ENCODE measurements at places on chromosomes 13 and 19.
A peak's percentile ranks its signal among the peaks of the same experiment; 100 is the strongest.

GRCh38 chr19:35355791-35356460 lies 2.3 kb upstream of the FFAR3 start:
- DNase-seq, result no peak

- DNase-seq, result no peak
Observed at GRCh38 chr19:2329149-2329478, 630 bp downstream of the SPPL2B start.

DNA sequence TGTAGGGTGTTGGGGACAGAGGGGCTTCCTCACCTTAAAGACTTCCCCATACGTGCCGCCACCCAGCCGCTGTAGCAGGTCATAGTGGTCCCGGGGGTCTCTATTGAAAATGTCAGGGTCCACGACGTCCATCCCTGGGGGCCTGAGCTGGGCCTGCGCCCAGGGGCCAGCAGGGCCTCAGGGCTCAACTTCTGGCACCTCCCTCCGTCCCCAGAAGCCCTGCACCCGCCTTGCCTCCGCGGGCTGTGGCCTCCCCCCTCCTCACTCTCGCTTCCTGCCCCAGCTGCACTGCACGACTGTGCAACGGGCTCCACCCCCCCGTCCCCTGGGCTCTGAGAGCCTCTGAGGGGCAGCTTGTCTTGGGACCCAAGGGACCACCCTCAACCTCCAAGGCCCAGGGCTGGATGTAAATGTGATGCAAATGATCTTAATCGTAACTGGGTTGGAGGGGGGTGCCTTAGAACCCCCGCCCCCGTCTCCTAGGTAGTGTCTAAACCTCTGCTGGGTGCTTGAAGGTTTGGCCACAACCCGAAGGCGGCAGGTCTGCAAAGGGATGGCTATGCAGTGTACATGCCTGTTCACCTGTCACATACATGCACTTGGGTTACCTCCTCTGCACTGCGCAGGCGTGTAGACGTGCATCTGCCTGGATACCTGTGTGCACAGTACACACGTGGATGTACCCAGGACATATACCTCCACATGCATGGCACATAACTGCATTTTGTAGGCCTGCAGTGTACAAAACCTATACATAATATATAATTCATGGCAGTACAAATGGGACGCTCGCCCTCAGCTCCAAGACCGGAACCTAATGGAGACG lies at the start of gene MAP4K1:
Gene MAP4K1, minus strand, starts transcription at position 190 of the 826 bp plus-strand sequence. Its CDS starts 58 bp downstream, at position 132.
- DNase-seq, result no peak

- DNase-seq, result no peak
Observed at GRCh38 chr13:100473087-100473486, 115.5 kb downstream of the GGACT start.

- DNase-seq, result no peak
Observed at GRCh38 chr13:61838568-61838967, 422.9 kb upstream of the PCDH20 start.

DNA sequence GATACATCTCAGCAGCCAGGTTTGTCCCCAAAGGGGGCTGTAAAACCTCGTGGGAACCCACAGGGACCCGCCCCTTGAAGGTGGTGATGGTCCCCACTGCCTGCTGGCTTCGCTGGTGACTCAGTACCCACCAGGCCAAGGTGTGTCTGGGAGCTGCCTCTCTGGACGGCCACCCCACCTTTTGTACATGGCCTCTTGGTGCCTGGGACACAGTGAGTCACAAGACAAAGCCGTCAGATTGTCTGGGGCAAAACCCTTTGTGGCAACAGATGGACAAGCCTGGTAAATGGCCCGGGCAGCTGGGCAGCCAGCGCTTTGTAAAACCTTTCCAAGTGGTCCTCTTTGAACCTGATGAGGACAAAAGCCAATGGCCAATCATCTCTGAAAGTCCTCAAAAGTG lies 27.9 kb upstream of the KLF2 start:
- no peak for DNase-seq

DNA sequence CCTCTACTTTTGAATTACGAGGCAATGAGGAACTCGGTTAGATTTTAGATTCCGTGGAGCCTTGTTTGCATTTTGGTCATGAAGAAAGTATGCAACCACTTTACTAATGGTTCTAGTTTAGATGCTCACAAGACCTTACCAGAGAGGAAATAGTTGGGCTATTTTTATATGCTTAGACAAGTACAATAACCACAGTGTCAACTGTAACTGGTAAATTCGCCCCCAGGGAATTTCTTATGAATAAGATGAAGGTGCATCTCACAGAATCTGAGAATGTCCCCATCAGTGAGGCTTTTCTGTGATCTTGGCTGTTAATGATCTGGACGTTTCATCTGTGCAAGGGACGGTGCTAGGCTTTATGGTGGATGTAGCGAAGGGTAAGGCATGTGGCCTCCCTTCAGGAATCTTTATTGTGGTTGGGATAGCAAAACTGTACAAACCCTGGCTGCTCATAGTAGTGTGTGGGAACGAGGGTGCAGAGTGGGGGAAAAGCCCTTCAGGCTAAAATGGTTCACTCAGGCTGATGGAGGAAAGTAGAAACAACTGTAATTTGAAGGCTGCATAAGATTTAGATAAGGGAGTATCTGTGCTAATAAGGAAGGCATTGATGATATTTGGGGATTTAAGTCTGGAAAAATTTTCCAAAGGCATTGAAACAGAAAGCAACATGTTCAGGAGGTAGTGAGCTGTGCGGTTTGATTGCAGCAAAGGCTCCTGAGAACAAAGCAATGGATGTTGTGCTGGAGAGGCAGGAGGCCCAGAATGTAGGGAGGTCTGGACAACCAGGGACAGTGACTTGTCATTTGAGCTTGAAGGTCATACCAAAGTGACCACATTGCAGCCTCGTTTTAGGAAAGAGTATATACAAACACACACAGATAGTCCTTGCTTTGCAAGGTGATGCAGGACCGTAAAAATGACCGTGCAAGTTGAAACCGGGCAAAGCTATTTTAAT lies 28.4 kb downstream of the UBAC2 start:
- DNase-seq, result peak; percentile 92

DNA sequence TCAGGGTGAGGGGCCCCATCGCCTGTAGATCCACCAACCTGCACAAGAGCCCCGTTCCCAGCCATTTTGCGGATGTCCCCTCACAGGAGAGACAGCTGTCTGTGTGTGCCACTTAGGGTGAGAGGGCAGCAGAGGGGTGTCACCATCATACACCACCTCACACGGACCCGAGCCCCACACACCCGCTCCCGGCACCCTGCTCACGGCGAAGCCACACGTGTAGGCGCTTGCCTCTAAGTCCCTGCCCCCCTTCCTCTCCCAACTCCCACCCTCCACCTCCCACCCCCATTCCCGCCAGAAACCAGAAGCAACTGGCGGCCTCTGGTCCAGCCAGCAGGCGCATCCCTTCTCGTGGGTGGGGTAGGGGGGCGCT lies 4.0 kb upstream of the DPF1 start:
- no peak for DNase-seq

DNA sequence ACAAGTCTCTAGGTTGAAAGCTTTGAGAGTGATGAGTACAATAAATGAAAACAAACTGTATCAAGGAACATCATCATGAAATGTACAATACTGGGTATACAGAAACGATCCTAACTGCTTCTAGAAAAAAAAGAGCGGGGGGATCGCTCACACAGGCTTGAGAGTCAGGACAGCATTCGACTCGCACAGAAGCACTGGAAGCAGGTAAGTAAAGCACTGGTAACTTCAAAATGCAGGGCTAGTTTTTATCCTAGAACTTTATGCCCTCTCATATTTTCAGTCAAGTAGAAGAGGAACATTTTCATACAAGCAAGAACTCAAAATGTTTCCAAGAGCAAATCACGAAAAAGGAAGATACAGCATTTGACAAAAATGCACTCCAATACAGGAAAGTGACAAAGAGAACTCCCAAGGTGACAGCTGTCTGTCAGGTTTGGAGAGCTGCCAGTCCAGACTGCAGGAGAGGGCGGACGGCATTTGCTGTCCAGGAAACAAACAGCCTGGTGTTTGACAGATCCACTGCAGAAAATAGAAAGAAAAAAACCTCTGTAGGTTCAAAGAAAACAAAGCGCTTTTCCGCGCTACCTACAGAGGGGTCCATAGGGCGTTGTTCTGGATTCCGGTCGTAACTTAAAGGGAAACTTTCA lies 58.2 kb upstream of the XPO4 start:
- DNase-seq, result no peak
